WTC11 (cell line): ENCODE measurements at places on chromosomes 13 and 19.

DNA sequence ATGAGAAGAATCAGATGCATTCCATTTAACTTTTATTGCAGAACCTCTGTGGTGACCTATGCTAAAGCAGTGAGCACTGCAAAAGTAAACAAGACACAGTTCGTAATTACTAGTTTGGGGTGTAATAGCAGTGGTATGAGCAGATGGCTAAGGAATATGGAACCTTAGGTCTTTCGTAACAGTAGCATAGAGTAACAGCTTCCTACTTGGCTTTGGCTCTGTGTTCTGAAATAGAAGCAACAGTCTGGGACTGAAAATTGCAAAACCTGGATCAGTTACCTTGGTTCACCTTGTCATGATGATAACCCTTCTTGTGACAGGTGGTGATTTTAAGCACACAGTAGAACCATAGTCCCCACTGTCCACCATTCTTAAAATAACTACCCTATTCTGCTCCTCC, 303.4 kb downstream of the GPC6 start:
- DNase-seq = no peak

DNA sequence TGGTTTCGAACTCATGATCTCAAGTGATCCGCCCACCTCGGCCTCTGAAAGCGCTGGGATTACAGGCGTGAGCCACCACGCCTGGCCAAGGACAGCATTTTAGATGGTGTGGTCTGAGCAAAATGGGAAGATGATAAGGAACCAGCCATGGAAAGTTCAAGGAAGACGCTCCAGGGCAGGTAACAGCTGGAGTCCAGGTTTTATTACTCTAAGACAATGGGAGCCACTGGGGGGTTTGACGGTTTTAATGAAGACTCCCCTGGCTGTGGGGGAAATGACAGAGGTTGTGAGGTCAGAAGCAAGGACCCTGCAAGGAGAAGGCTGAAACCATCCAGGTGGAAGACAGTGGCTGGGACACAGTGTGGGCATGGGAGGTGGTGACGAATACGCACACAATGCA, 20.9 kb downstream of the PRKD2 start:
- no peak for DNase-seq

- no peak for DNase-seq
Observed at GRCh38 chr13:22880741-22881720, 299.7 kb upstream of the SGCG start.

GRCh38 chr19:39372047-39372802, 18.7 kb downstream of the PAF1 start:
- no peak for DNase-seq

DNA sequence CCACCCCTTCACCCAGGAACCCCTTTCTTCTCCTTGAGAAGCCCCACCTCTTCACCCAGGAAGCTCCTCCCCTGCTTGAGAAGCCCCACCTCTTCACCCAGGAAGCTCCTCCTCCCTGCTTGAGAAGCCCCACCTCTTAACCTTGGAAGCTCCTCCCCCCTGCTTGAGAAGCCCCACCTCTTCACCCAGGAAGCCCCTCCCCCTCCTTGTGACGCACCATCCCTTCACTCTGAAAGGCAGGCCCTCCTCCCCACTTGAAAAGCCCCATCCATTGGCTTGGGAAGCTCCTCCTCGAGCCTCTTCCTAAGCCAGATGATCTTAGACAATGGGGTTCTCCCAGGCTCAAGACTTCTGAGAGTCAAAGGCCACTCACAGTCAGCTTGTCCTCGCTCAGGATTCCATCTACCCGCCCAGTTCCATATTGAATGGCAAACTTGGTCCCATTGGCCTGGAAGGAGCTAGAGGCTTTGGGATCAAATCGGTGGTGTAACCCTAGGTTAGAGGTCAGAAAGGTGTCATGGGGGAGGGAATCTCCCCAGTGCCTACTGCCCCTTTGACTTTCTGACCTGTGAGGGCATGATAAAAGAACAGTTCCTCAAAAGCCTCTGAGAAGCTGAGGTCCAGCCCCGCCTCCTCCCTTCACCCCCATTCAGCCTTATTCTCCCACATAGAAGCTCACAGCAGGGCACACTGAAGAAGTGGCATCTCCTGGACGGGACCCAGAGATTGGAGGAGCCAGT, 4.0 kb downstream of the NAPSA start:
- peak; percentile 36 for DNase-seq

- DNase-seq = peak; percentile 39
Observed at GRCh38 chr13:25881971-25882451, 169.8 kb downstream of the SHISA2 start.

DNA sequence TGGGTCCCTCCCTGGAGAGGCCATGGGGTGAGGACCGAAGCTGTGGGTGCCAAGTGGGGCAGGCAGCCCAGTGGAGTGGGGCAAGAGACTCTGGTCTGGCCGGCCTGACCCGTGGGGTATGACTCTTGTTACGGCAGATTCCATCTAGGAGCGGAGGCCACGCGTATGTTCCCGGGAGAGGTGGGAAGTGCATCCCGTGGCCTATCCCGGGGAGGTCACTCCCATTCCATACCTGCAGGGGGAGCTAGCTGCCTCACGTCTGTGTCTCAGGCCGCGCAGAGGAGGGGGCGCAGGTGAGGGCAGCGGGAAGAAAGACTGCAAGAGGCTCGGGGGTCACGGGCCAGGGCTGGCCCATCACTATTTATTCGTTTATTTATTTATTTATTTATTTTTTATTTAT, 4.9 kb downstream of the CSNK1G2 start:
- DNase-seq = peak; percentile 91

- DNase-seq = peak; percentile 59
Observed at GRCh38 chr19:18254546-18255503, 19.4 kb downstream of the IQCN start.

DNA sequence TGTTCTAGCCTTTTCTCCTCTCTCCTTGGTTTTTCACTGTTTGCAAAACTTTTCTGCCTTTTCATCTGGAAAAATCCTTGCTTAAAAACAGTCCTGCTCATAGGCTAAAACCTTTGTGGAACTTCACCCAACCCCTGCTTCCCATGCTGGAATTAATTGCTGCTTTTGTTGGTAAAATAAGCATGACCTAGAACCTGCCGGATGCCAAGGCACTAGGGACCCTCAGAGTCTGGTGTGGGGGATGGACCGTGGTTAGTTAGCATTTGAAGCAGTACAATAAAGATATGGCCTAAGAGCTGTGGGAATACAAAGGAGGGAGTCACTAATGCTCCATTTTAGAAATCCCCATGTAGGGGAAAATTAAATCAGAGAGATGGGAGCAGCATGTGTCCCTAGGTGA, 326.3 kb downstream of the KCNRG start:
- DNase-seq = no peak

DNA sequence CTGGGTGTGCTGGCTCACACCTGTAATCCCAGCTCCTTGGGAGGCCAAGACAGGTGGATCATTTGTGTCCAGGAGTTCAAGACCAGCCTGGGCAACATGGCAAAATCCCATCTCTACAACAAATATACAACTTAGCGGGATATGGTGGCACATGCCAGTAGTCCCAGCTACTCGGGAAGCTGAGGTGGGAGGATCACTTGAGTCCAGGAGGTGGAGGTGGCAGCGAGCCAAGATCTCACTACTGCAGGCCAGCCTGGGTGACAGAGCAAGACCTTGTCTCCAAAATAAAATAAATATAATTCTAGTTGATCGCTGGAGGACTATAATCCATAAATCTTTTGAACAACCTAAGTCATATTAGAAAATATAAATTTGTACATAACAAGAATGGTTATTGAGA, 1061.5 kb upstream of the PCDH9 start:
- DNase-seq = no peak

- no peak for DNase-seq
Observed at GRCh38 chr13:35909837-35910540, 221.2 kb downstream of the DCLK1 start.

GRCh38 chr13:98274921-98275487, 97.9 kb upstream of the RNF113B start:
- no peak for DNase-seq

DNA sequence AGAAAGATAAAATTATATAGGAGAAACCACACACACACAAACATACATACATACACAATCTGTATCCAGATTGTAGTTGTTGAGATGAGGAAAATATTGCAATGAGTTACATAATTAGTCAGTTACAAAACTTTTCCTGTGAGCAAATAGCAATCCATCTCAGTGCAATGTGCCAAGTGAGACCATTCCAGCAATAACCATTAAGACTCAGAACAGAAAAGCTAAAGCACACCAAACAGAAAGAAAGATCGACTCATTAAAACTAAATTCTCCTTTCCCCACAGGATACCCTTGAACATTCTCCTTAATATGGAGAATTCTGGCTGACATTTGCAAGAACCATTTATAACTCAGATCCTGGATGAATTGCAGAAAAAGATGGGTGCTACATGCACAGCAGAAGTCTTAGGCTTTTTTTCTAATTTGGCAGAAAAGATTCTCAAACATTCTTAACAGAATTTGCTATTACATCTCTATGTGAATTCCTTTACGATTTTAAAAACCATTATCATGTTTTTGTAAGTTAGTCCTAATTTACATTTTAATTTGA, 1341.2 kb upstream of the SPRY2 start:
- DNase-seq = no peak

DNA sequence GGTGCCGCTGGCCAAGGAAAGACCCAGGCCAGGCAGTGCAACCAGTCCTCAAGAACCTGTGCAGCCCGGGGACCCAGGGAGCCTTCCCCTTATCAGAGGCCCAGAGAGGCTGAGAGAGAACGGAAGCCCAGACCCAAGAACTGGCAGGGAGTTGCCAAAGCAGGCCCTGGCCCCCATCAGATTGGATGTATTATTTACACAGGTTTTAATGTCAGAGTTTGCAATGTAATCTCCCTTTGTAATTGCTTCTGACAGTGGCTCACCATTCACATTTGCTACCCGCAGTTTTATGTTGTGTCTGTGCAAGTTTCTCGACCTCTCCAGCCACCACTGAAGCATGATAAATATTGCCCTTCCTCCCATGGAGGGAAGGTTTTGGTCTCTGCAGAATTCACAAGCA, 660.9 kb downstream of the LIG4 start:
- no peak for DNase-seq

GRCh38 chr13:110583178-110583865, 21.8 kb upstream of the RAB20 start:
- no peak for DNase-seq

- DNase-seq = no peak
Observed at GRCh38 chr19:9885077-9885552, 50.0 kb downstream of the PIN1 start.

- DNase-seq = peak; percentile 57
Observed at GRCh38 chr19:10292789-10293636, 3.3 kb downstream of the ICAM5 start.

GRCh38 chr13:68047889-68048288, 817.8 kb upstream of the PCDH9 start:
- no peak for DNase-seq

DNA sequence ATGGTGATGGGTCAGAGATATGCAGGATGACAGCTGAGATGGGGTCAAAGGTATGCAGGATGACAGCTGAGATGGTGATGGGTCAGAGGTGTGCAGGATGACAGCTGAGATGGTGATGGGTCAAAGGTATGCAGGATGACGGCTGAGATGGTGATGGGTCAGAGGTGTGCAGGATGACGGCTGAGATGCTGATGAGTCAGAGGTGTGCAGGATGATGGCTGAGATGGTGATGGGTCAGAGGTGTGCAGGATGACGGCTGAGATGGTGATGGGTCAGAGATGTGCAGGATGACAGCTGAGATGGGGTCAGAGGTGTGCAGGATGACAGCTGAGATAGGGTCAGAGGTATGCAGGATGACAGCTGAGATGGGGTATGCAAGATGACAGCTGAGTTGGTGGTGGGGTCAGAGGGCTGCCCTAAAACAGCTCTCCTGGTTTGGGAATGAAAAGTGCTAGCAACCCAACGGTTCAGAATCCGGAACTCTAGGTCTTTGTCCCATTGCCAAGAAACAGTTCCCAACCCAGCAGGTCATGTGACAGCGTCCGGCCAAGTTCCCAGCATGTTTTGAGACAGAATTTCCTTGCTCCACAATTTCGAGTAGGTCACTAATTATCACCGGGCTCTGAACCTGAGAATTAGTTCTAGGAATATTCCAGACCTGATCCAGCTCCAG, 3.2 kb downstream of the SELENOW start:
- DNase-seq = no peak

GRCh38 chr13:70612881-70613280, 504.6 kb upstream of the KLHL1 start:
- no peak for DNase-seq

GRCh38 chr19:55451163-55451964, 8.3 kb upstream of the SHISA7 start:
- no peak for DNase-seq

GRCh38 chr13:34805347-34805746, 136.7 kb upstream of the NBEA start:
- no peak for DNase-seq
